ENCODE measurements at places on chromosomes 6 and 20.

DNA sequence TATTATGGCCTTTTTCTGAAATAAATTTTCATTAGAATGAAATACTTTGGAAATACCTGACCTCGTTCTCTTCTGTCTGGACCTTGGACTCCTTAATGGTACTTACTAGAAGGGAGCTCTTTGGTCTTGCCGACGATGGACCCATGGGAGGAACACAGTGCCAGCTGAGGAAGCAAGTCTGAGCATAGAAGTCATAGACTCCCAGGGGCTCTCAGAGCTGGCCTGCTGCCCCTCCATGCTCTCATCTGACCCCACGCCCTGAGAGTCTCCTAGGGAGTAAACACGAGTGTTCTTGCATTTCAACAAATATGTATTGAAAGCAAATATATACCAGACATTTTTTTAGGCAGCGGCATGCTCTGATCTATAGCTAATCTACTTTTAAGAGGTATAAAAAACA is 87.8 kb downstream of the PLEKHG1 start:
- no peak overlapping the region for H3K4me3 ChIP-seq
- no peak for DNase-seq
- H3K4me1 ChIP-seq: peaks cover 16% of the 10 kb centered on the region
- H3K36me3 ChIP-seq: no peaks in the 10 kb centered on the region
- no peak overlapping the region for H3K27ac ChIP-seq
- no peaks in the 10 kb centered on the region for H3K27me3 ChIP-seq

- no peak overlapping the region for H3K4me3 ChIP-seq
- H3K27me3 ChIP-seq: peaks cover 6% of the 10 kb centered on the region
- peaks cover 26% of the 10 kb centered on the region for H3K4me1 ChIP-seq
- peaks cover 3% of the 10 kb centered on the region for H3K36me3 ChIP-seq
- H3K27ac ChIP-seq: peak overlapping the region; percentile 7
Observed at GRCh38 chr6:45816674-45817297, 198.9 kb downstream of the CLIC5 start.

GRCh38 chr6:161242779-161243693 is 30.8 kb downstream of the AGPAT4 start:
- peaks cover 15% of the 10 kb centered on the region for H3K4me1 ChIP-seq
- DNase-seq: peak; percentile 48
- H3K27ac ChIP-seq: no peak overlapping the region
- H3K4me3 ChIP-seq: no peak overlapping the region

GRCh38 chr6:139824864-139825263 is 450.4 kb upstream of the CITED2 start:
- no peak for DNase-seq
- H3K27me3 ChIP-seq: peaks cover 24% of the 10 kb centered on the region
- no peaks in the 10 kb centered on the region for H3K36me3 ChIP-seq
- no peak overlapping the region for H3K27ac ChIP-seq

GRCh38 chr20:62120365-62120762 is 1.9 kb upstream of the LSM14B start:
- H3K4me3 ChIP-seq: peak overlapping the region; percentile 51
- H3K4me1 ChIP-seq: peaks cover 46% of the 10 kb centered on the region
- no peaks in the 10 kb centered on the region for H3K27me3 ChIP-seq
- H3K27ac ChIP-seq: peak overlapping the region; percentile 31

DNA sequence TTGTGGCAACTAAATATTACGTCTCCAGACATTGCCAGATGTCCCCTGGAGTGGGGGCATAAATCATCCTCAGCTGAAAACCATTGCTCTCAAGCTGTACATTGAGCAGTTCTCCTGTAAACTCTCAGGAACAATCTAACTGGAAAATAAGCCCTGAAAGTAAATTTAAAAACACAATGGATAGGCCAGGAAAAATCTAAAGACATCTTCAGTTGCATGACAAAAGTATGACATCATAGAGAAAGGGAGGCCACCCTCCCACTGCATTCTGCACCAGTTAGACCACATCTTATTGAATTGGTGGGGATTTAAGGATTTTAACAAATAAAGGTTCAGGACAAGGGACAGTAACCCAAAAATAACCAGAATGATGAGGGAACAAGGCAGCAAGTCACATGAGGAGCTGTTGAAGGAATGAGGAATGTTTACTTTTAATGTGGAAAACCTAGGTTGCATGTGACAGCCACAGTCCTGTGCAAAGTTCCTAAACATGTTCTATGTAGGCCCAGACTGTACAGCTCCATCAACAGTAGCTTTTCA is 5.3 kb downstream of the PLA2G7 start:
- H3K4me1 ChIP-seq: peaks cover 3% of the 10 kb centered on the region
- H3K27me3 ChIP-seq: peaks cover 41% of the 10 kb centered on the region
- H3K36me3 ChIP-seq: no peaks in the 10 kb centered on the region
- DNase-seq: no peak
- no peak overlapping the region for H3K27ac ChIP-seq

DNA sequence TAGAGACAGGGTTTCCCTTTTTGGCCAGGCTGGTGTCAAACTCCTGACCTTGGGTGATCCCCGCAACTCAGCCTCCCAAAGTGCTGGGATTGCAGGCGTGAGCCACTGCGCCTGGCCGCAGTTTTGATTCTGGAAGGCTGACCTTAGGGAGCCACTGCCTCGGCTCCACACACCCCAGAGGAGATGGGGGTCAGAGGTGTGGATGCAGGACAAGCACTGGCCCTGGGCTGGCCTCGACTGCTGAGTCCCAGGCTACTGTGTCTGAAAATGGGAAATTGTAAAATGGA is 1.5 kb downstream of the ZBP1 start:
- peak overlapping the region; percentile 90 for H3K27ac ChIP-seq
- H3K27me3 ChIP-seq: no peaks in the 10 kb centered on the region
- H3K4me3 ChIP-seq: peak overlapping the region; percentile 71

DNA sequence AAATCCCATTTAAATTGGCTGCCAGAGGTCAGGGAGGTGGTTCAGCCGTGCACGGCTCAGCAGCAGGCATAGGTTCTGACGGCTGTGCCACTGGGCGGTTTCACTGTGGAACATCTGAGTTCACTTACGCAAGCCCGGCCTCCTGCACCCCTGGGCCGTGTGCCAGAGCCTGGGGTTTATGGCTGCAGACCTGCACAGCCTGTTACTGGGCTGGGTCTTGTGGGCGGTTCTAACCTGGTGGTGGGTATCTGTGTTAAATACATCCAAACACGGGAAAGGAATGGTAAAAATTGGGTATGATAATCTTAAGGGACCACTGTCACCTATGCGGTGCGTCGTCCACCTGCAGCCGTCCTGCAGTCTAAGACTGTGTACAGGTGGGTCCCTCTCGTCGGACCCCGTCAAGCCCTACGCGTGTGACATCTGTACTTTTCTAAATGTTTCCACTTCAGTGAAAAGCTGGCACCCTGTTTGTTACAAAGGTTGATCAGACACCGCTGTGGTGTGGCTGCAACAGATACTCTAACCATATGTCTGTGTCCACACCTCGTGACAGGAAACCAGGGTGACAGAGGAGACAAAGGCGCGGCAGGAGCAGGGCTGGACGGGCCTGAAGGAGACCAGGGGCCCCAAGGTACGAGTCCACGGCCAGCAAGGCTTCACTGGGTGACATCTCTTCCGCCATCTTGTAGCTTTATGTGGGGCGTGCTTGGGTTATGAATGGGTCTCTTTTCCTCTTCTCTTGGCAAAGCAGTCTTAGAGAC is 21.5 kb downstream of the COL9A3 start:
- H3K4me1 ChIP-seq: no peaks in the 10 kb centered on the region
- no peak overlapping the region for H3K27ac ChIP-seq
- H3K27me3 ChIP-seq: no peaks in the 10 kb centered on the region
